Activated T-helper 1 cell treated with anti-CD3 and anti-CD28 coated beads, Interleukin-12 subunit alpha, Interleukin-12 subunit beta, Interleukin-2, Interleukin-4 antibody, amounts not matched to agents 30 ng/mL and 10 ng/mL and 1 ng/mL, durations not matched to agents 14 hours and 24 hours and 36 hours (primary cell): ENCODE measurements at places on chromosomes 1 and 21.

DNA sequence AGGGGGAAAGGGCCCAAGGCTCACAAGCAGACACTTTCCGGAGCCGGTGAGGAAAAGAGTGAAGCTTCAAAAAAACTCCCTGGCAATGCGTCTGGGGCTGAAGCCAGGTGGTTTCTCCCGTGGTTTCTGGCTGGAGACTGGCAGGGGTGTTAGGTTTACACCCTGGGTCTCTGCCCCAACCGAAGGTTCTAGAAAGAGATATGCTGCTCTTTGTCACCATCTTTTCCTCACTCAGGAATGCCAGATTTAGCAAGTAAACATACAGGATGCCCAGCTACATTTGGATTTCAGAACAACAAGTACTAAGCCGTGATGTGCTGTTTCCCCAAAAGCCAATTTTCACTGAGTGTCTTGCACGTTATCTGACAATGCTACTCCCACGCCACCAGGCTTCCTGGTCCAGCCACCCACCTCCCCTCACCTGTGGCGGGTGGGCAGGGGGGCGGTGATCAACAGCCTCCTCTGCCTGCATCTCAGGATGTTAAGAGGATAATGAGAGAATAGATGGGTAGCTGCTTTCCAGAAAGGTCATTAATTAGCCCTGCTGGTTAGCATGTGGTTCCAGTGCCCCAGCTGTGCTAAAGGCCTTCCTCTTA, 69.6 kb upstream of the OLIG2 start:
- peaks cover 60% of the 10 kb centered on the region for H3K27me3 ChIP-seq
- H3K36me3 ChIP-seq = no peaks in the 10 kb centered on the region
- H3K4me3 ChIP-seq = no peak overlapping the region
- DNase-seq = no peak

- DNase-seq = no peak
- H3K36me3 ChIP-seq = peaks cover 19% of the 10 kb centered on the region
Observed at GRCh38 chr1:28273216-28273860, 14.0 kb downstream of the SESN2 start.

DNA sequence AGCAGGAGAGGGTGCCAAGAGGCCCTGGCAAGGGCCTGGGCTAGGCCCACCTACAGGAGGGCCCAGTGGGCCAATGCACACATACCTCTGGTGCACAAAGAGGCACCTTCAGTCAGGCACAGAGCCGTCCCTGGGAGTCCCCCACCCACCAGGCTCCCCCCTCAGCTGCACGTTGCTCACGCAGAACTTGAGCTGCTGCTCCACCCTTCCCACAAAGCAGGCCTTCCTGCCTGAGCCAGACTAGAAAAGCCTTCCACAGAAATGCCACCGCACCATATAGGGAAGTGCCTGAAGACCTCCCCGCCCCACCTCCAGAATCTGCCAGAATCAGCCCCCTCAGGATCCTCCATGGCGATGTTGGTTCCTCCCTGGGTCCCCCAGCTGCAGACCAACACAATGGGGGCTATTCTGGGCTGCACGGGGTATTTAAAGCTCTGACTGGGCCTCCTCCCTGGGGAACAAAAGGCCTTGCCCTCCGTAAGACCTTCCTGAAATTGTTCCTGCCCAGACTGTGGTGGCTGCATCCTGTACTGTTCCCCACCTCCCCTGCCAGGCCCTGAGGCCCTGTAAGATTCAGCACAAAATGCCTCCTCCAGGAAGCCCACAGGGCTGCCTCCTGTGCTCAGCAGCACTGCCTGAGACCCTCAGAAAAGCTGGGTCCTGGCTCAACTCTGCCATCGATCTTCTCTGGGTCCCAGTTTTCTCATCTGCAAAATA, 27.2 kb downstream of the HSPG2 start:
- no peak overlapping the region for H3K4me3 ChIP-seq
- peak; percentile 5 for DNase-seq
- H3K27me3 ChIP-seq = peaks cover 4% of the 10 kb centered on the region
- H3K27ac ChIP-seq = peak overlapping the region; percentile 53

- peaks cover 21% of the 10 kb centered on the region for H3K4me1 ChIP-seq
- no peak for DNase-seq
- H3K27ac ChIP-seq = no peak overlapping the region
- no peak overlapping the region for H3K4me3 ChIP-seq
Observed at GRCh38 chr1:86774305-86775295, 70.2 kb downstream of the SH3GLB1 start.

GRCh38 chr21:15190837-15191236, 126.0 kb upstream of the NRIP1 start:
- peaks cover 2% of the 10 kb centered on the region for H3K27me3 ChIP-seq
- no peaks in the 10 kb centered on the region for H3K36me3 ChIP-seq
- no peaks in the 10 kb centered on the region for H3K4me1 ChIP-seq

DNA sequence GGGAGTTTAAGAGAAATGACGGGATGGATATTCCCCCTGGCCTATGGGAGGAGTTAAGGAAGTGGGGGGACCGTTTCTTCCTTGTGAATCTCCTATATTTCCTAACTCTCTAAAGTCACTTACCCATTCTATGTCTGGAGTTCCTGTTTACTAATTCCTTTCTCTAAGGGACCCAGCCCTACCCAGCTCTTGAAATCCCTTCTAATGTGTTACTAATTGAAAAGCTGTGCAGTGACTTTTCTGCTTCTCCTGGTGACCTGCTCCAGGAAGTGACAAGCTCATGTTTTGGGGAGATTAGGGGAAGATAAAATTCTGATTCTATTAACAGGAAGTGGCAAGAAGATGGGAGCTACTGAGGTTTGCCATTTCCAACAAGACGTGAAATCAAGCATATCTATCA, 4.0 kb upstream of the SAMSN1 start:
- peak overlapping the region; percentile 63 for H3K4me3 ChIP-seq
- H3K36me3 ChIP-seq = peaks cover 8% of the 10 kb centered on the region
- H3K27ac ChIP-seq = peak overlapping the region; percentile 92
- no peaks in the 10 kb centered on the region for H3K27me3 ChIP-seq
- no peak for DNase-seq

GRCh38 chr1:93667642-93668041, 14.0 kb downstream of the BCAR3 start:
- no peak for DNase-seq
- no peak overlapping the region for H3K4me3 ChIP-seq
- no peaks in the 10 kb centered on the region for H3K36me3 ChIP-seq
- H3K27ac ChIP-seq = no peak overlapping the region
- peaks cover under 1% of the 10 kb centered on the region for H3K4me1 ChIP-seq
- peaks cover 4% of the 10 kb centered on the region for H3K27me3 ChIP-seq

DNA sequence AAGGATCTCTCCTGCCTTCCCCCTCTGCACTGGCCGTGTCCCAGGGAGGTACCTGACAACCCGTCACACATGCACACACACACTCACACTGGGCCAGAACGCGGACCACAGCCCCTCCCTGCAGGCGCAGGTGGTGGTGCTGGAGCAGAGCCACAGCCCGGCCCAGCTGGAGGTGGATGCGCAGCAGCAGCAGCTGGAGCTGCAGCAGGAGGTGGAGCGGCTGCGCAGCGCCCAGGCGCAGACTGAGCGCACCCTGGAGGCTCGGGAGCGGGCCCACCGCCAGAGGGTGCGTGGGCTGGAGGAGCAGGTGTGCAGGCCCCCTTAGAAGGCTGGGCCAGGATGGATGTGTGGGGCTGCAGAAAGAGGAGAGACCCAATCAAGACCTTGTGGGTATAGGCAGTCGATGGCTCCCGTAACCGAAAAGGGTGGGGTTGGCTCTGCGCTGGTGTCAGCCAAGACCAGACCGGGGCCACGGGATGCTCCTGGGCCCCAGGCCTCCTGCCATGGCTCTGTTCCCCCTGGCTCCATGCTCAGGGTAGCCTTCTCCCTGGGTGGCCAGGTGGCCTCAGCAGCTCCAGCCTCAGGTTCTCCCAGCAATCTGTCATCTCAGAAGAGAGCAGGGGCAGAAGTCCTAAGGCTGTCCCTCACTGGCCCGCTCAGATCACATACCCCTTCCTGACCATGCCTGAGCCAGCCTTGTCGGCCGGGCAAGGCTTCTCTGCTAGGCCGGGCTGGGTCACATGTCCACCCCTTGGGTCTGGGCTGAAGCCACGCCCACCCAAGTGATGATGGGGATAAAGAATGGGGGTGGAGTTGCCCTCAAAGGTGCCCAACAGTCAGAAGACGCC, 8.9 kb downstream of the MFAP2 start:
- no peak for DNase-seq
- no peak overlapping the region for H3K27ac ChIP-seq
- H3K4me1 ChIP-seq = no peaks in the 10 kb centered on the region
- no peaks in the 10 kb centered on the region for H3K36me3 ChIP-seq
- H3K27me3 ChIP-seq = no peaks in the 10 kb centered on the region
- no peak overlapping the region for H3K4me3 ChIP-seq

GRCh38 chr1:208159555-208160258, 84.5 kb downstream of the PLXNA2 start:
- no peak overlapping the region for H3K27ac ChIP-seq
- H3K4me1 ChIP-seq = no peaks in the 10 kb centered on the region
- H3K4me3 ChIP-seq = no peak overlapping the region
- H3K27me3 ChIP-seq = peaks cover 15% of the 10 kb centered on the region

GRCh38 chr1:152656459-152656858, 6.7 kb upstream of the LCE2D start:
- H3K4me3 ChIP-seq = no peak overlapping the region
- peaks cover 18% of the 10 kb centered on the region for H3K27me3 ChIP-seq
- H3K36me3 ChIP-seq = no peaks in the 10 kb centered on the region
- no peak overlapping the region for H3K27ac ChIP-seq

DNA sequence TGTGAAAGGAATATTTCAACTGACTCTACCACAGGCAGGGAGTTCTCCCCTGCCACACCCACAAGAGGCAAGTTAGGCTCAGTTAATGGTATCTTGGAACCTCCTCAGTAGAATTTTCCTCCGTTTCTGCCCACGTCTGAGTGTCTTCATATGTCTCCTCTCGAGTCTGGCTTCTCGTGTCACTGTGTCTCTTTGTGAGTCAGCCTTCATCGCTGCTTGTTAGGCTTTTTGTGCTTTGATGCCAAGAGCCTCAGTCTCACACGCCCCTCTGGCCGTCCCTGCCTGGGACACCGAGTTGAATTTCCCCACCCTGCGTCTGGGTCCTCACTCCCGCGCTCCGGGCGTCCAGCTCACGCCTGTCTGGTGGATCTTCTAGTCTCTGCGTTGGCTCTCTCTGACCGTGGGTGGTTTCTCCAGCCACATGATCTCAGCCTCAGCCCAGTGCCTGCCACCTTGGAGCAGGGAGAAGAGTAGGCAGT, 125.7 kb upstream of the GADD45A start:
- no peak for DNase-seq
- H3K27me3 ChIP-seq = peaks cover 8% of the 10 kb centered on the region
- H3K36me3 ChIP-seq = no peaks in the 10 kb centered on the region
- no peak overlapping the region for H3K4me3 ChIP-seq
- H3K27ac ChIP-seq = no peak overlapping the region
- H3K4me1 ChIP-seq = peaks cover 5% of the 10 kb centered on the region

DNA sequence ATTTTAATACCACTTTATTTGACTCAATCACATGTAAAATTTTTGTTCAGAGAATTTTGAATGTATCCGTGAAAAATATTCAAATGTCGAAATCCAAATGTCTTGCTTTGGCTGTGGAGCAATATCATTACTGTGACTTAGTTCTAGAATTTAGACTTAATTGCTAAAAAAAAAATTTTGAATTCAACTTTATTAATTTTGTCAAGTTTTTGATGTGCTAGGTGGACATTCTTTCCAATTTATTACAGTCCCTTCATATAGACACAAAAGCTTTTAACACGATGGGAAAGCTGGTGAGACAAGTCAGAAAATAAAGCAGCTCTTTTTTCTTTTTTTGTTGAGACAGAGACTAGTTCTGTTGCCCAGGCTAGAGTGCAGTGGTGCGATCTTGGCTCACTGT, 62.6 kb downstream of the DDR2 start:
- no peaks in the 10 kb centered on the region for H3K4me1 ChIP-seq
- no peak for DNase-seq
- no peak overlapping the region for H3K4me3 ChIP-seq
- H3K36me3 ChIP-seq = no peaks in the 10 kb centered on the region
- peaks cover 6% of the 10 kb centered on the region for H3K27me3 ChIP-seq

DNA sequence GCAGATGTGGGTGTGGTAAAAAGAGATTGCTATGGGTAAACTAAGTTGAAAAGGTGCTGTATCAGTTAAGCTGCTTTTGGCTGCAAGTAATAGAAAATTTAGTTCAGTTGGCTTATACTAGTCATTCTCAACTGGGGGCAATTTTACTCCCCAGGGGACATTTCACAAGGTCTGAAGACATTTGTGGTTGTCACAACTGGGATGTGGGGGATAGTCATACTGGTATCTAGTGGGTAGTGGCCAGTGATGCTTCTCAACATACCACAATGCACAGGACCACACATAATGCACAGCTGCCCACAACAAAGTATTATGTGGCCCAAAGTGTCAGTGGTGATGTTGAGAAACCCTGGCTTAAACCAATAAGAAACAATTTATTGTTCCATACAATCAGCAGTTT, 31.4 kb downstream of the SERTAD4 start:
- DNase-seq = no peak
- no peak overlapping the region for H3K27ac ChIP-seq
- no peak overlapping the region for H3K4me3 ChIP-seq
- no peaks in the 10 kb centered on the region for H3K27me3 ChIP-seq

DNA sequence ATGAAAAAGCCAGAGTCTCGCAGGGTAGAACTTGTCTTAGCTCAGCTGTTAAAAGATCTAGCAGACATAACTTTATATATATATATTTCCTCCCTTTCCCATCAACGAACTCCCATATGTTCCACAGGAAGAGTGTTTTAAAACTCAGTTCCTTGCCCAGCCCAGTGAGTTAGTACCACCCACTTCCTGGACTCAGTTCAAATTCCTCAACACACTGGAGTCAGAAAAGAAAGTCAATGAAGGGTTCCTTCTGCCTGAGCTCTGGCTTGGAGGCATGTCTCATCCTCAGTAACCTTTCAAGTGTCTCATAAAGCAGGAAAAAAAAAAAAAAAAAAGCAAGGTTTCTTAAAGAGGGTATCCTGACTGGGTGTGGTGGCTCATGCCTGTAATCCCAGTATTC, 15.6 kb downstream of the TPM3 start:
- peak overlapping the region; percentile 8 for H3K4me3 ChIP-seq
- H3K27me3 ChIP-seq = no peaks in the 10 kb centered on the region
- peak overlapping the region; percentile 42 for H3K27ac ChIP-seq
- peaks cover 74% of the 10 kb centered on the region for H3K4me1 ChIP-seq
- H3K36me3 ChIP-seq = peaks cover 53% of the 10 kb centered on the region

GRCh38 chr1:14482784-14483450, 115.6 kb upstream of the KAZN start:
- H3K36me3 ChIP-seq = no peaks in the 10 kb centered on the region
- no peak overlapping the region for H3K4me3 ChIP-seq
- no peaks in the 10 kb centered on the region for H3K4me1 ChIP-seq

DNA sequence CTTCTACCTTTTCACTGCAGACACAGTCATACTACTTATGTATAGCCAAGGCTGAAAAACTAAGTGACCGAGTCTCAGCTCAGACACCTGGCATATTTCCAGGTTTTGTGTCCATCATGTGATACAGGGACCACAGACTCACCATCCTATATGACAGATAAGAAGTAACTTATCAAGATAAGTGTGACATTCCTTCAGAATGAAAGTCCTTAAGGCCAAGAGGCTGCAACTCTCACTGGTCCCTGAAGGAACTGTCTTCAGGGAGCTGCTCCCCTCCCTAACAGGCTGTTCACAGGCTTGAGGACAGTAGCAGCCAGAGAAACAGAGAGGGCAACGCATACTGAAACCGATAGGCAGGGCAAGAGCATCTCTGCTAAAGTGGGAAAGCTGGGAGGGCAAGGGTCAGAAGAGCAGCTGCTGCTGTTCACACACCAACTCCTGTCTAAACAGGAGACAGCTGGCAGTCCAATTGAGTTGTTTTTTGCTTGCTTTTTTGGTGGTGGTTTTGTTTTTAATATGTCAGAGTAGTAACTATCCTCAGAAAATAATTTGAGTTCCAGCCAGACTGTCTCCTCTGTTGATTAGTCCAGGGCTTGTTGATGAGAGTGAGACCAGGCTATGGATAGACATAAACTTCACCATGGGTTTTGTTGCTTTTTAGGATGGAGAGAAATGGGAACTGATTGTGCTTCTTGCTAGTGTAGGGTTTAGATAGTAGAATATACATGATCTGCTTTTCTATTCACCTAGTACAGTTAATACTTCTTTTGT, 67.7 kb downstream of the MACF1 start:
- DNase-seq = no peak
- peaks cover 9% of the 10 kb centered on the region for H3K36me3 ChIP-seq
